ENCODE measurements at places on chromosomes 11 and 22.

GRCh38 chr11:76257074-76257719 is 50.9 kb upstream of the WNT11 start:
- peak; percentile 12 for DNase-seq

GRCh38 chr22:17829695-17830042 is 55.4 kb upstream of the BID start:
- no peak for DNase-seq

DNA sequence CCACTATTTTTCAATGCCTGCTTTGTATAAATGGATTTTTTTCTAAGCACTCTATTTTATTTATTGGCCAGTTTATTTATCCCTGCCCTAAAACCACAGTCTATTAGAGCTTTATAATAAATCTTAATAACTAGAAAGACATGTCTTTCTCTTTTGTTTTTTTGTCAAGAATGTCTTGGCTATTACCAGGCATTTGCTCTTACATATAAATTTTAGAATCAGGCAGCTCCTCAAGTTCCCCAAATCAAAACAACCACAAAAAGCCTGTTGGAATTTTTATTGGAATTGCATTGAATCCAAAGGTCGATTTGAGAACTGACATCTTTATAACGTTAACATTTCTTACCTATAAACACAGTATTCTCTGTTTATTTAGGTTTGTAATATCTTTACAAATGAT is 85.8 kb upstream of the SC5D start:
- no peak for DNase-seq

- no peak for DNase-seq
Observed at GRCh38 chr11:55481416-55481815, 72.9 kb upstream of the OR4C15 start.

- no peak for DNase-seq
Observed at GRCh38 chr22:39245130-39246039, 603 bp upstream of the PDGFB start.

GRCh38 chr11:83711106-83711527 is 424.9 kb upstream of the CCDC90B start:
- no peak for DNase-seq

GRCh38 chr11:108148556-108148955 is 27.2 kb downstream of the ACAT1 start:
- peak; percentile 60 for DNase-seq

DNA sequence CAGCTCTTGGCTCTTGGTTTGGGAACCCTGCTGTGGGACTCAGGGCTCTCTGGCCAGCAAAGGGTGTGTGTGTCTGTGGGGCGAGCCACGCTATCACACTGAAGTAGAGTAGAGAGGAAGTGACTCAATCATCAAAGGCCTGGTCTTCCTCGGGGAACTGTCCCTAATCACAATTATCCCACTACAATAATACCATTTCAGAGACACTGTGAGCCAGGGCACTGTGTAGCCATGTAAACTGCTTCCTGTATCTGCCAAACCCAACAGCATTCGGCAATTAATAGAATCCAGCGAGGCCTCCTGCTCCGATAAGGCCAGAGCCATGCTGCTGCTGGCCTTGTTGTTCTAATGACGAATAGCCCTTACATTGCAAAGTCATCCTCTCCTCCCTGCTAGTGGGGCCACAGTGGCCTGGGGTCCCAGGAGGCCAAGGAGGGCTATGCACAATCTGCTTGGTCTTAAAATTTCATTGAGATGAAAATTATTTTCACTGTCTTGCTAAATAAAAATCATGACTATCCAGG is 49.8 kb upstream of the LMO2 start:
- peak; percentile 51 for DNase-seq

DNA sequence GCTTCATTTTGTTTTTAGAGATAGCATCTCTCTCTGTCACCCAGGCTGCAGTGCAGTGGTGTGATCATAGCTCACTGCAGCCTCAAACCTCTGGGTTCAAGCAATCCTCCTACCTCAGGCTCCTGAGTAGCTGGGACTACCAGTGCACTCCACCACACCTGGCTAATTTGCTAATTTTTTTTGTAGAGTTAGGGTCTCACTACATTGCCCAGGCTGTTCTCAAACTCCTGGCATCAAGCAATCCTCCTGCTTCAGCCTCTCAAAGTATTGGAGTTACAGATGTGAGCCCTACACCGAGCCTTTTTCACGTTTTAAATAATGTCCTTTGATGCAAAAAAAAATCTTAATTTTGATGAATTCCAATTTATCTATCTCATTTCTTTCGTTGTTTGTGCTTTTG is 75.4 kb upstream of the LINC01488 start:
- no peak for DNase-seq

DNA sequence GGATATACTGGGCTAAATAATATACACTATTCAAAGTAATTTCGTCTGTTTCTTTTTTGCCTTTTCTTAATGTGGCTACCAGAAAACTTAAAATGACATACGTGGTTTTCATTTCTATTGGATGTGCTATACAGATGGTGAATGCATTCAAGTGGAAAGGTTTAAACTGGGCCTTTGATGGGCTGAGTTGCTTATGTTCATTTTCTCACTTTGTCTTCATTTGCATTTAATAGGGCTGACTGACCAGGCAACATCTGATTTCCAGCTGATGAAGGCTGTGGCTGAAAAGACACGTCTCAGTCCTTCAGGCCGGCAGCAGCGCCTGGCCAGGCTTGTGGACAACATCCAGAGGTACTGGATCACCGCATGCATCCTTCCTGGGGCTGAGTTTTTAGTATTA is 27.9 kb downstream of the PIWIL4 start:
- no peak for DNase-seq

GRCh38 chr11:75264971-75265370 is 24.4 kb downstream of the TPBGL start:
- DNase-seq, result no peak

DNA sequence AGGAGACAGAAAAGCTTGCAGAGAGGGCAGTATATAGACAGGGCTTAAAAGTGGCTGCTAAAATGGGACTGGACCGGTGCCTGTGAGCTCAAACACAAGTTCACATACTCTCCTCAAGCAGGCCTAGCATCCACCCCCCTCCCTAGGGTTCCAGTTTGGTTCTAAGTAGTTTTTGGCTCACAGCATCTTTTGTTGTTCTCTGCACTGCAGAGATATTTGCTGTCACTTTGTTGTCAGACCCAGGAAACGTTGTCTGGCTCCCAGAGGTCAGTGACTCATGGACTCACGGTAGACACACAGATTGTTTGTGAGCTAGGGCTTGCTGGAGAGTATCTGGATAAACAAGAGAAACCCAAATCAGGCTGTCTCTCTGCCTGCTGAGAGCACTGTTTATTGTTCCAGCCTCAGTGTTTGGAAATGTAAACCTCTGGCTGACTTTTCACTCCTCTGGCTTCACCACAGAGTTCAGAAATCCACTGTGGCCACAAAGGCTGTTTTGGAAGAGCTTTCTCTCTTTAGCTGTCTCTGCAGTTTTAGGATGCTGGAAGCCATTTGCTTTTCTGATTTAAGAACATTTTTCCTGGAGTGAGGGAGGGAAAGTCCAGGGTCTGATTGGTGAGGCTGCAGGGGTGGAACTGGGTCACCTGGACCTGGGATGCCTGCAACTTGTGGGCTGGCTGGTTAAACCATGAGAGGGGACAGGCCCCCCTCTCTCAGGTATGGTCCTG is 303.7 kb upstream of the PLET1 start:
- DNase-seq, result peak; percentile 95

- DNase-seq, result peak; percentile 82
Observed at GRCh38 chr11:110077831-110078325, 15.3 kb upstream of the ZC3H12C start.

DNA sequence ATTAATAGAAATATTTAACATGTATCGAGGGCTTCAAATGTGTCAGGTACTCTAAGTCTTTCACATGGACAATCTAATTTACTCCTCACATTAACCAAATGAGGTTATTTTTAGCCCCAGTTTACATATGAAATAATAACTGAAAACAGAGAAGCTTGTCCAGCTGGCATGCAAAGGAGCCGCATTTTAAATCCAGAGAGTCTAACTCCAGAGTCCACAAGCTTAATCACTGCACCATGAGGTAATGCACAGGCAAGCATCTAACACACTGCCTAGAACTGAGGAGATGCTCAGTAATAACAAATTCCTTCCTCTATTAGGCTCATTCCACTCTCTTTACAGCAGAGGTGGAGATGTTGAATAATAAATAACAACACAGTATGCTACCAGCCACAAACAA is 165.7 kb upstream of the GUCY1A2 start:
- no peak for DNase-seq

- DNase-seq, result no peak
Observed at GRCh38 chr22:32652645-32653270, 148.7 kb upstream of the TIMP3 start.

- DNase-seq, result peak; percentile 58
Observed at GRCh38 chr11:110076371-110076965, 16.7 kb upstream of the ZC3H12C start.

- DNase-seq, result peak; percentile 95
Observed at GRCh38 chr22:36332623-36333332, 55.0 kb downstream of the MYH9 start.

- no peak for DNase-seq
Observed at GRCh38 chr11:1747753-1748635, 2.4 kb downstream of the IFITM10 start.

GRCh38 chr22:23696326-23696851 is 5.6 kb downstream of the RGL4 start:
- no peak for DNase-seq

- DNase-seq, result no peak
Observed at GRCh38 chr11:72378704-72379383, 55.5 kb downstream of the CLPB start.

DNA sequence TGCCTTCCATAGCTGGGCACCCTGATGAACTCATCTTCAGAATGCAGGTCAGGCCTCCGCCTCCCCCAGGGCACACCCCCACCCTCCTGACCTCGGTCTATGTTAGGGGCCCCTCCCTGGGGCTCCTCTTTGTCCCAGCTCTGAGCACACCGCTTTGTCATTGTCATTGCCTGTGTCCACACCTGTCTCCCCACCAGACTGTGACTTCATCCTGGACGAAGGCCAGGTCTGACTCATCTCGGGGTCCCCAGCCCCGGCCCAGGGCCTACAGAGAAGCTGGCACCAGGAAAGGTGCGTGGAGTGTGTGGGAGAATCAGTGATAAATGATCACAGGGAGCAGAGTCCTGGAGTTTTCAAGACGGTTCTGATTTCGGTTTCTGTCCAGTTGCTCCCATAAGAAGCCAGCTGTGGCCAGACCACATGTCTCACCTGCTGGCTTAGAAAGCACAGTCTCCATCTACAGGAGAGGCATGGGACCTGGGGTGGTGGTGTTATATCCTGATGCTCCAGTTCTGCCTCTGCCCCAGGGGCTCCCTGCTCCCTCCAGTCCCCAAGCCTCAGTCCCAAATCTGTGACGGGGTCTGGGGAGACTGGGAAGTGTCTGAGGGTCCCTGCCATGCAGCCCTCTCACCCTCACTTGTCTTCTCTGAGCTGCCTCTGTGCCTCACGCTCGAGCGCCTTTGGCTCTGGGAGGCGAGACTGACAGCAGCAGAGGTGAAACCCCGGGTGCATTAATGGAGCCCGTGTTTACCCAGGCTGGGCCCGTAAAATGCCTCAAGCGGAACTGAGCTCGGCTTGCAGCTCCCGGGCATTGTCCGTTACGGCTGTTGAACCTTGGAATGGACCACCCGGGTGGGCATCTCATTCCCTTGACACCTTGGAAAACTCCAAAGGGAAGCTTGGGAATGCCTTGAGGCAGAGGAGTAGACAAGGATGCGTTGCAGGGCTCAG is 85.5 kb upstream of the WNT11 start:
- no peak for DNase-seq

DNA sequence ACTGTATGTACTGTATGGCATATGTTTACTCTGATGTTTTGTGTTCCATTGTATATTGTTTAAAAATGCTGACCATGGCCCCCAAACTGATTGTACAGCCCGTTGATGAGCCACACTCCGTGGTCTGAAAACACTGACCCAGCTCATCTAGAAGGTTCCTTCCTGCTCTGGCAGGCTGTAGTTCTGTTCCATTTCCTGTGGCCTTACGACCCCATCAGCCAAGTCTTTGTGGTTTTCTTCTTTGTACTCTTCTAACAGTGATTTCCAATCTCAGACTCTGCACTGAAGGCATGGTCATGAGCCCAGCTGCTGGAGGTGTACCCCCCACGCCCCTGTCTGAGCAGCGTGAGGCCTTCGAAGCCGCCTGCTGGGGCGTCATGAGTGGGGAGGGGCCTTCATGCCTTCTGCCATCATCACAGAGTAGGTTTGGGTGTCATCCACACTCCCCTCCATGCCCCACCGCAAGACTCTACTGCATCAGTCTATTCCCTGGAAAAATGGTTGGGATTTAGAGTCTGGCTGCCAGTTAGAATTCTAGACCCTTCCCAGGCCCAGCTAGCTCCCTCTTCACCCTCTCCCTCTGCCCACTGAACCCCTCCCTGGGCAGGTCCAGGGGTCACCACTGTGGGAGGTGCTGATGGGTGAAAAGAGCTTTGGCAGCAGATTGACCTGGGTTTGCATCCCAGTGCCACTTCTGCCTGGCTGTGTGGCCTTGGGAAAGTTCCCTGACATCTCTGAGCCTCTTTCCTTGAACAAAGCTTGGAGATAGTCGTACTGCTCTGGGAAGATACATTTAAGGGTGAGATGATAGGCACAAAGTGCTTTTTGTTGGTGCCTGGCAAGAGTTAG is 11.3 kb upstream of the C11orf96 start:
- DNase-seq, result peak; percentile 56

DNA sequence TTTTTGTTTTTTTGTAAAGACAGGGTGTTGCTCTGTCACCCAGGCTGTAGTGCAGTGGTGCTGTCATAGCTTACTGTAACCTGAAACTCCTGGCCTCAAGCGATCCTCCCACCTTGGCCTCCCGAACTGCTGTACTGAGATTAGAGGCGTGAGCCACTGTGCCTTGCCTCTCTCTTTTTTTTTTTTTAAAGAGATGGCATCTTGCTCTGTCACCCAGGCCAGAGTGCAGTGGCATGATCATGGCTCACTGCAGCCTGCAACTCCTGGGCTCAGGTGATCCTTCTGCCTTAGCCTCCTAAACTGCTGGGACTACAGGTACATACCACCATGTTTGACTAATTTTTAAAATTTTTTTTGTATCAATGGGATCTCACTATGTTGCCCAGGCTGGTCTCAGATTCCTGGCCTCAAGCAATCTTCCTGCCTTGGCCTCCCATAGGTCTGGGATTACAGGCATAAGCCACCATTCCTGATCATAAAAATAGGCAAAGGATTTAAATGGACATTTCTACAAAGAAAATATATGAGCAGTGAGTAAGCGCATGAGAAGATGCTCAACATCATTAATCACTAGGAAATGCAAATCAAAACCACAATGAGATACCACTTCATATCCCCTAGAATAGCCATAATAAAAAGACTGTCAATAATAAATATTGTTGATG is 17.3 kb upstream of the CLNS1A start:
- DNase-seq, result peak; percentile 22

All from mesenchymal stem cell (in vitro differentiated cells and primary cell).